Activated T-cell treated with anti-CD3 and anti-CD28 coated beads, Interleukin-2, amount 50 U/mL, for 24 hours (primary cell): ENCODE measurements at places on chromosomes 16 and 17.
A peak's percentile ranks its signal among the peaks of the same experiment; 100 is the strongest.

- H3K27ac ChIP-seq: peak overlapping the region; percentile 6
- no peaks in the 10 kb centered on the region for H3K27me3 ChIP-seq
- H3K36me3 ChIP-seq: peaks cover 33% of the 10 kb centered on the region
- peak overlapping the region; percentile 23 for H3K4me3 ChIP-seq
- DNase-seq: peak; percentile 30
Observed at GRCh38 chr16:27311897-27312303, 1.9 kb upstream of the IL4R start.

- no peak overlapping the region for H3K4me3 ChIP-seq
- no peak for DNase-seq
- H3K27me3 ChIP-seq: peaks cover 91% of the 10 kb centered on the region
Observed at GRCh38 chr17:38575781-38576180, 30.0 kb downstream of the SRCIN1 start.

GRCh38 chr16:4506450-4506849 is 30.3 kb downstream of the HMOX2 start:
- peak; percentile 69 for DNase-seq
- H3K4me3 ChIP-seq: peak overlapping the region; percentile 56
- H3K27me3 ChIP-seq: no peaks in the 10 kb centered on the region
- peaks cover 66% of the 10 kb centered on the region for H3K36me3 ChIP-seq
- peaks cover 51% of the 10 kb centered on the region for H3K4me1 ChIP-seq

- peak overlapping the region; percentile 96 for H3K27ac ChIP-seq
- peaks cover 18% of the 10 kb centered on the region for H3K36me3 ChIP-seq
- H3K4me3 ChIP-seq: peak overlapping the region; percentile 51
- H3K4me1 ChIP-seq: peaks cover 70% of the 10 kb centered on the region
- no peaks in the 10 kb centered on the region for H3K27me3 ChIP-seq
Observed at GRCh38 chr17:42247734-42248133, 28.5 kb downstream of the STAT5B start.

DNA sequence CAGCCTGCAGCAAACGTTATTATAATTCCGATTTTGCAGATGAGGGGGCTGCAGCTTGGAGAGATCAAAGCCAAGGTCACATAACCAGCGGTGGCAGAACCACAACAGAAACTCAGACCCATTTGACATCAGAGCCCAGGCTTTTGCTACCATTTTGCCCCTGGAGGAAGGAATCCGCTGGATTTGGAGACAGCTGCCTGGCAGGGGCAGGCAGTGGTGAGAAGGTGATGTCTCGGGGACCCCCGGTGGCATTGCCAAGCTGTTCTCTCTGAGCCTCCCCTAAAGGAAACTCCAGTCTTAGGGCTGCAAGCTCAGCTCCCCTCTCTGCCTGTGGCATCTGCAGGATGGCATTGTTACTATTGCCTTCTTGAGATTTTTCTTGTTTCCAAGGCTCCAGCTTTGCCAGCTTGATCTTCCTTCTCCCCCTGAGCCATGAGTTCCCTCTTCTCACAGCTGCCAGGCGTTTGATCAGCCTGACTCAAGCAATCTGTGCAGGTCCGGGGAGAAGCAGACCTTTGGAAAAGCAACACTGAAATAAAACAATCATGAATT is 40.8 kb downstream of the AIPL1 start:
- peaks cover 45% of the 10 kb centered on the region for H3K27me3 ChIP-seq
- H3K27ac ChIP-seq: no peak overlapping the region
- no peak for DNase-seq
- H3K36me3 ChIP-seq: no peaks in the 10 kb centered on the region
- no peak overlapping the region for H3K4me3 ChIP-seq

- no peaks in the 10 kb centered on the region for H3K27me3 ChIP-seq
- peak overlapping the region; percentile 15 for H3K27ac ChIP-seq
Observed at GRCh38 chr17:57356719-57357391, 100.5 kb downstream of the MSI2 start.

DNA sequence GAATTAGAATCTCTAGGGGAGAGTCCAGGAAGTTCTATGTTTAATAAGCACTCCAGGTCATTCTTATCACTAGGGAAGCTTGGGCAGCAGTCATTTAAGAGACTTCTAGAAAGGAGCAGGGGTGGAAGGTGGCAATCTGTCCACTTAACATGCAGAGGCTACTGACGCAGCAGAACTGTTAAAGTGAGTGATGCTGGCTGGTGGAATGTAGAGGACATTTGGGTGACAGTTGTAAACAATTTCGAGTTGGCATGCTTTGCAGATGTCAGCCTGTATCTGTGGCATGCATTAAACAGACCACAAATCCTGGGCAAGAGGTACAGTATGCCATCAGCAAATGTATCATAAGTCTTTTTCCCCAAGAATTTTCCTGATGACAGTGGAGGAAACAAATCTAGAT is 40.5 kb upstream of the HS3ST3A1 start:
- H3K27me3 ChIP-seq: peaks cover 7% of the 10 kb centered on the region
- no peak for DNase-seq
- H3K4me1 ChIP-seq: peaks cover 4% of the 10 kb centered on the region
- H3K4me3 ChIP-seq: no peak overlapping the region
- H3K27ac ChIP-seq: no peak overlapping the region

DNA sequence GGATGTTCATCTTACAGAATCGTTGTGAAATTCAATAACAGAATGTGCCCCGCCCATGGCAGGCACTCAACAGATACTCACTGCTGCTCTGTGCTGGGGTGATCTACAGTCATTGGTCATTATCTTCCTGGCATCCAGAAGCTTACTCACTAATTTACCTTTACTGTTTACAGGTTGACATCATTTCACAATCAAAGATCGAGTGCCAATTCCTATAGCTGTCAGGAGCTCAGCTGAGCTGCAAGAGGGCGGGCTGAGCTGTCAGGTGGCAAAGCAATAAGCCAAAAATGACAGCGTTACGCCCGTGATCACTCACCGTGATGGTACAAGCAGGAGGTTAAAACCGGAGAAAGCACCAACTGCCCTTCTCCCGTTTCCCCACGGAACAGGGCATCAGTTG is 51.2 kb downstream of the LITAF start:
- no peak overlapping the region for H3K27ac ChIP-seq
- H3K36me3 ChIP-seq: no peaks in the 10 kb centered on the region
- no peak overlapping the region for H3K4me3 ChIP-seq
- no peak for DNase-seq
- no peaks in the 10 kb centered on the region for H3K27me3 ChIP-seq

- H3K36me3 ChIP-seq: peaks cover 17% of the 10 kb centered on the region
- peak overlapping the region; percentile 94 for H3K4me3 ChIP-seq
- H3K27me3 ChIP-seq: peaks cover 45% of the 10 kb centered on the region
- H3K27ac ChIP-seq: peak overlapping the region; percentile 90
- DNase-seq: peak; percentile 70
- peaks cover 63% of the 10 kb centered on the region for H3K4me1 ChIP-seq
Observed at GRCh38 chr17:14299280-14300141, 1.4 kb upstream of the HS3ST3B1 start.

DNA sequence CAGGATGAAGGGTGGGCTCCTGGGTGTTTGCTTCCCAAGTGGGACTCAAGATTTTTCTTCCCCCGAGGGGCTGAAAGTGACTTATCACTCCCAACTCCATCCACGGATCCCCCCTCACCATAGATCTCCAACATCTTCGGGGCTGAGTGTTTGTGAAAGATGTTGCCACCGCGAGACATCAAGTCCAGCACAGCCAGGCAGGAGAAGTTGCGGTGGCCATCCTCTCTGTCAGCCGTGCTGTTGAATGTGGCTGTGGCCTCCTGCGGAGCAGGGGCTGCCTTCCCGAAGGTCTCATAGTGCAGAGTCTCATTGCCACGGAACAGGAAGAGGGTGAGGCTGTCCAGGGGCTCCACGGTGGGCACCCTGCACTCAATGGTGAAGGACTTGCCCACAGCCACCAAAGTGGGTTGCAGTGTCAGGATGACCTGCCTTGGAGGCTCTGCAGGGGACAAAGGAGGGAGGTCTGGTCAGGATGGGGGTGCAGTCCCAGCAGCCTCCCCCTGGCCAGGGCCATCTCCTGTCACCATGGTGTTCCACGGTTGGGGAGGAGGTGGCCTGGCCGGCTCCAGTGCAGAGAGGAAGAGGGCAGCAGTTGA is 5.5 kb downstream of the PRR29 start:
- peak overlapping the region; percentile 74 for H3K27ac ChIP-seq
- DNase-seq: peak; percentile 25
- peaks cover 66% of the 10 kb centered on the region for H3K36me3 ChIP-seq
- no peak overlapping the region for H3K4me3 ChIP-seq
- no peaks in the 10 kb centered on the region for H3K27me3 ChIP-seq
- H3K4me1 ChIP-seq: peaks cover 32% of the 10 kb centered on the region

GRCh38 chr17:35947156-35947585 is 3.7 kb upstream of the LYZL6 start:
- no peak overlapping the region for H3K27ac ChIP-seq
- no peaks in the 10 kb centered on the region for H3K36me3 ChIP-seq
- peaks cover 2% of the 10 kb centered on the region for H3K4me1 ChIP-seq

GRCh38 chr17:72970246-72970645 is 122.2 kb downstream of the SLC39A11 start:
- no peaks in the 10 kb centered on the region for H3K27me3 ChIP-seq
- no peak overlapping the region for H3K27ac ChIP-seq
- no peak for DNase-seq
- no peak overlapping the region for H3K4me3 ChIP-seq

- H3K4me1 ChIP-seq: no peaks in the 10 kb centered on the region
- no peaks in the 10 kb centered on the region for H3K36me3 ChIP-seq
- no peak overlapping the region for H3K4me3 ChIP-seq
Observed at GRCh38 chr16:81261049-81261648, 22.7 kb downstream of the BCO1 start.

GRCh38 chr17:29172589-29172988 is 7.6 kb downstream of the MYO18A start:
- H3K27ac ChIP-seq: no peak overlapping the region
- no peaks in the 10 kb centered on the region for H3K36me3 ChIP-seq
- H3K27me3 ChIP-seq: no peaks in the 10 kb centered on the region

GRCh38 chr16:87032554-87032953 is 284.6 kb downstream of the C16orf95 start:
- no peaks in the 10 kb centered on the region for H3K4me1 ChIP-seq
- H3K27me3 ChIP-seq: no peaks in the 10 kb centered on the region
- no peak for DNase-seq

DNA sequence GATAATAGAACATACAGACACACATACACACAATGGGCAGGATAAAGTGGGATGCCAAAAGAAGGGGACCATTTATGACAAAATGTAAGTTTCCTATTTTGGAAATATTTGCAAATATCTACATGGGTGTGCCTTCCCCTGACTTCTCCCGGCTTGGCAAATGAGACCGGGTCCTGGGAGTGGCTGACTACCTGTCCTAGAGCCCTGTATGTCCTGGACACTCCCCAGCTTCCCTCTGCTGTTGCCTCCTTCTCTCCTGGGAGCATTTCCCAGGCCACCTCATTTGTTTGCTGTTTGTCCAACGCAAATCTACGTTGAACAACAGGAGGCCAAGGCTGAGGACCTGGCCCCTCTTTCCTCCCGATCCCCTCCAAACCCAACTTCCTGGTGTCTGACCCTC is 16.9 kb downstream of the PECAM1 start:
- DNase-seq: no peak
- H3K27me3 ChIP-seq: no peaks in the 10 kb centered on the region
- H3K36me3 ChIP-seq: peaks cover 35% of the 10 kb centered on the region

GRCh38 chr17:36869856-36870719 is 67.2 kb upstream of the LHX1 start:
- no peak for DNase-seq
- H3K27me3 ChIP-seq: peaks cover 7% of the 10 kb centered on the region
- H3K27ac ChIP-seq: no peak overlapping the region
- H3K4me3 ChIP-seq: no peak overlapping the region
- no peaks in the 10 kb centered on the region for H3K36me3 ChIP-seq

GRCh38 chr16:10868596-10869469 is 8.2 kb upstream of the CIITA start:
- H3K36me3 ChIP-seq: no peaks in the 10 kb centered on the region
- peaks cover 34% of the 10 kb centered on the region for H3K27me3 ChIP-seq
- peaks cover 46% of the 10 kb centered on the region for H3K4me1 ChIP-seq
- peak overlapping the region; percentile 7 for H3K27ac ChIP-seq
- no peak overlapping the region for H3K4me3 ChIP-seq

DNA sequence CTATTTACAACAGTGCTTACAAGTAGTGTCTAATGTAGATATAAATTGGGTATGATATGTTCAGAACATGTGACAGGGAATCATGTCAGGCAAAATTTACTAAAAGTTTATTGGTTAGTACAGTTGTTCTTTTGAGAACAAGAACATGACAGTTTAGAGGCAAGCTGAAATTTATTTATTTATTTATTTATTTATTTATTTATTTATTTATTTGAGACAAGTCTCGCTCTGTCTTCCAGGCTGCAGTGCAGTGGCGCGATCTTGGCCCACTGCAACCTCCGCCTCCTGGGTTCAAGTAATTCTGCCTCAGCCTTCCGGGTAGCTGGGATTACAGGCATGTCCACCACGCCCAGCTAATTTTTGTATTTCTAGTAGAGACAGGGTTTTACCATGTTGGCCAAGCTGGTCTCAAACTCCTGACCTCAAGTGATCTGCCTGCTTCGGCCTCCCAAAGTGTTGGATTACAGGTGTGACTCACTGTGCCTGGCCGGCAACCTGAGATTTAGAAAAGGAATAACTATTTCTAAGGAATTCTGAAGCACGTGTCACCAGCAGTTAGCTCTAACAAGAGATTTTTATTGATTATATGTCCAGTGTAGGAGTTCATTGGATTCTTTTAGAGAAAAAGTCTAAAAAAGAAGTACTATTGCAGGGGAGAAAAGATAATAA is 24.9 kb downstream of the MRTFB start:
- no peaks in the 10 kb centered on the region for H3K27me3 ChIP-seq
- no peak overlapping the region for H3K27ac ChIP-seq
- DNase-seq: no peak
- H3K4me1 ChIP-seq: peaks cover 28% of the 10 kb centered on the region
- no peaks in the 10 kb centered on the region for H3K36me3 ChIP-seq

- no peaks in the 10 kb centered on the region for H3K27me3 ChIP-seq
- peak overlapping the region; percentile 93 for H3K27ac ChIP-seq
- peak overlapping the region; percentile 87 for H3K4me3 ChIP-seq
Observed at GRCh38 chr16:74984194-74984528, 762 bp downstream of the WDR59 start.

DNA sequence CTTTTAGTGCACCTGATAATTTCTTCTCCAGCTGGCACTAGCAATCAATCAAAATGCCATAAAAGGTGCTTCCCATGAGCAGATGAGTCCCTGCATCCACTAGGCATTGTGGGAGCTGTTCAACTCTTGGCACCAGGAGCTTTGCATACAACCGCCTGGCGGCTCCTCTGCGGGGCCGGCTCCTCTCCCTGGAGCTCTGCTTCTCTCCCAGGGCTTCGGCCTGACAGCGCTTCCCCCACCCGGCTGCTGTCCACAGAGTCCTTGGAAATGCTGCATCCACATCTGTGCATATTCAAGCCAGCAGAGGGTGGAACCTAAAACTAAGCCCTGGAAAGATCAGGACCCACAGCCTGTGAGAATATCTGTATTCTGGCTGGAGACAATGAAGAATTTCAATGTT is 62.9 kb downstream of the LMF1 start:
- no peak for DNase-seq
- no peak overlapping the region for H3K4me3 ChIP-seq
- no peak overlapping the region for H3K27ac ChIP-seq
- no peaks in the 10 kb centered on the region for H3K27me3 ChIP-seq

- DNase-seq: no peak
- H3K36me3 ChIP-seq: no peaks in the 10 kb centered on the region
- no peaks in the 10 kb centered on the region for H3K4me1 ChIP-seq
- H3K4me3 ChIP-seq: no peak overlapping the region
- peaks cover 10% of the 10 kb centered on the region for H3K27me3 ChIP-seq
Observed at GRCh38 chr16:5451641-5452040, 354.0 kb upstream of the EEF2KMT start.
